CD4-positive, alpha-beta T cell treated with Interleukin-12 subunit alpha and Interleukin-12 subunit beta, for 1 hour (primary cell): ENCODE measurements at places on chromosomes 4 and X.

GRCh38 chr4:104815665-104816064 is 321.0 kb upstream of the CXXC4 start:
- DNase-seq, result no peak

- no peak for DNase-seq
Observed at GRCh38 chrX:119151051-119151380, 23.4 kb upstream of the KIAA1210 start.

GRCh38 chrX:21944136-21944615 is 3.7 kb downstream of the SMS start:
- no peak for DNase-seq

DNA sequence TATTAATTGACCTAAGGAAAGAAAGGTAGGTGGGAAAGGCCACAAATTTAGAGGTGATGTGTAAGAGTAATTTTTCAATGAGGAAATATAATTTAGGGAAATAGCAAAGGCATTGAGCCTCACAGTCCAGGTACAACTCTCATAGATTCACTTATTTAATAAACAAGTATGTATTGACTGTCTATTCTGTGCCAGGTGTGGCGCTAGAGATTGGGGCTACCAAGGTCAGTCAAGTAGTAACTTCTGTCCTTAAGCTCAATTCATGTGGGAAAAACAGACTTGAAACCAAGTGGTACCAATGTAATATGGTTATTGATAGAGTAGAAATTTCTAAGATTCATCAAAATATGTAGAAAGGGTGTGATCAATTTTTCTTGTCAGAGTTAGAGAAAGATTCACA is 257.5 kb downstream of the C4orf33 start:
- no peak for DNase-seq

- no peak for DNase-seq
Observed at GRCh38 chr4:13527981-13528820, 16.1 kb downstream of the NKX3-2 start.

DNA sequence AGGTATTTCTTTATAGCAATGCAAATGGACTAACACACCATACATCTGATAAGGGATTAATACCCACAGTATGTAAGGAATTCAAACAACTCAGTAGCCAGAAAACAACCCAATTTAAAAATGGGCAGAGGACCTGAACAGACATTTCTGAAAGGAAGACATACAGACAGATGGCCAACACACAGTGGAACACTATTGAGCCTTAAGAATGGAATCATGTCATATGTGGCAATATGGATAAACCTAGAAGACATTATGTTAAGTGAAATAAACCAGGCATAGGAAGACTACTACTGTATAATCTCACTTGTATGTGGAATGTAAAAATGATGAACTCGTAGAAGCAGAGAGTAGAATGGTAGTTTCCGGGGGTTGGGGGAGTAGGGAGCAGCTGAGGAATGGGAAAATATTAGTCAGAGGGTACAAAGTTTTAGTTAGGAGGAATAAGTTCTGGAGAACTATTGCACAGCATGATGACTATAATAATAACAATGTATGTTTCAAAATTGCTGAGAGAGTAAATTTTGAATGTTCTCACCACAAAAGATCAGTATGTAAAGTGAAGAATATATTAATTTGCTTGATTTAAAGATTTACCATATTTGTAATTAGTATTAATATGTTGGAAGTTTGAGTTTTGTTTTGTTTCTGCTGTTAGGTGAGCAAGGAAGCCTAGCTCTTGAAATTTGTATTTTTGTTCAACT is 25.2 kb downstream of the WDR44 start:
- no peak for DNase-seq

DNA sequence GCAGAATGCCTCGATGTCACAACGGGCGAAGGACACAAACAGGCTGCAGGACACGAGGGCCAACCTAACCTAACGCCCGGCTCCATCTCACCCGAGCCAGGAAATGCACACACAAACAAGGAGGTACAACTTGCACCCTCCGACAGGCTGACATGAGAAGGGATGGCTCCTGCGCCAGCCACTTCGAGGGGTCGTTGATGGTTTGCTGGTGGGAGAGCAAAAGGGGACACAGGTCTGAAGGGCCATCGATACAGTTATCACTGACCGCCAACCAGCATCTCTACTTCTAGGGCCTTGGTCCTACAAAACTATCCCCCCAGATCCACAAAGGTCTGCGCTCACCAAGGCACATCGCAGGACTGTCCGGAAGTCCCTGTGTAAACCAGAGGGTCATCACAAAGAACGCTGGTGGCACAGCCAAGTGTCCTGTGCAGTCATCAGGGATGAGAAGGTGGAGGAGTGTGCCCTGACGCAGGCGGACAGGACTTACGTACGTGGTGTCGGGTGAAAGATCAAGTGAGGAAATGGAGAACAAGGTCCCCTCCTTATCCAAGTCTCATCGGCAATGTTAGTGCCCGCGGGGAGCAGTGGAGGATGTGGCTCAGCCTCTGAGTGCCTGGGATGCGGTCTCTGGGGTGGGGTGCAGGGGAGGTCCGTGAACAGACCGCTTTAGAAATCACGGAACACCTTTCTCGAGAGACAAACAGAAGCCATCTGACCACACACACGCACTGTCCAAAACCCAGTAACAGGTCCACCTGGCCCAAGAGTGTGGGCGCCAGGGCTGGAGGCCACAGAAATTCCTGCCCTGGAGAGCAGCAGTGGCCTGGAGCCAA is 7.0 kb downstream of the MXD4 start:
- no peak for DNase-seq

- no peak for DNase-seq
Observed at GRCh38 chr4:52998413-52998812, 136.3 kb downstream of the RASL11B start.

DNA sequence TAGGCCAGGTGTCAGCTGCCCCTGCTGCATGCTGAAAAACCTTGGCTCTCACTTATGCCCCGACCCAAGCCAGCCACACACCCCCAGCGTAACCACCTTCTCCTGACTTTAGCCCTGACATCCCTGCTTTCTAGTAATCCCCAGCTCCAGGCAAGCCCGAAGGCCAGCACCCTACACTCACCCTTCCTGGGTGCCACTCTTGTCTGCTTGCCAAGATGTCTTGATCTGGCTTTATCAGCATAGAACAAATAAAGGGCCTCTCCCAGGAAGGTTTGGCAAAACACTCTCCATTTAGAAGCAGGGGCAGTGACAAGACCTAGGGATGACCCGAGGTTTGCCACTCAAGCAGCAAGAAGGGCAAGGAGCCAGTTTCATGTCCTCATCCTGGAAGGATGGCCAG is 6.8 kb upstream of the MAP9 start:
- DNase-seq, result no peak

DNA sequence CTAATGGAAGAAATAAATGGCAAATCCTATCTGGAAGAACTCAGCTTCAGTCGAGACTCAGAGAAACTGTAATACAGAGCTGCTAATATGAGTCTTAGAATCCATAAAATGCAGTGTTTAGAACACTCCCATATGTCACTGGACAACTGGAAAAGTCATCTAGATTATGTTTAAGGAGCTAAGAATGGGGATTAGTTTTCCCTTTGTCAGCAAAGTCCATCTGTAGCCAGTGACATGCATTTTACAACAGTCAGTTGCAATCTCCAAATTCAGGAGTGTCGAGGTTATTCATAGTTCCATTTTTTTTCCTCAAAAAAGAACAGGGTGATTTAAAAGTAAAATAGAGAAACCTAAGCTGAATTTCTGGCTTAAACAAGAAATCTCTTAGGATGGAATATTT is 516.6 kb upstream of the GALNT7 start:
- DNase-seq, result no peak

DNA sequence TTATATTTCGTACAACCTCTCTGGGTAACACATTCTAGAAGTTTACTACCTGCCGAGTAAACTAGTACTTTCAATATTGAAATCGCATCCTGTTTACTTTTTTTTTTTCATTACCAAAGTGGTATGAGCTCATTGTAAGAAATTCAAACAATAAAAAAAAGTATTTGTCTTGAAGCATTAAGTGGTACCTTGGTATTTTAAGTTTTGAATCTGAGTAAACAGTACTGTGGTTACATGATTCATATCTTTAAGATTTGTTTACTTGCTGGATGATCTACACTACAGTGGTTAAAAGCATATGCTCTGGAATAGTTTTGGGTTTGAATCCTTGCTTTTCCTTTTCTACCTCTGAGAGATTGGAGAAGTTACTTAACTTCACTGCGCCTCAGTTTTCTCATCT is 3.8 kb upstream of the MMGT1 start:
- no peak for DNase-seq

DNA sequence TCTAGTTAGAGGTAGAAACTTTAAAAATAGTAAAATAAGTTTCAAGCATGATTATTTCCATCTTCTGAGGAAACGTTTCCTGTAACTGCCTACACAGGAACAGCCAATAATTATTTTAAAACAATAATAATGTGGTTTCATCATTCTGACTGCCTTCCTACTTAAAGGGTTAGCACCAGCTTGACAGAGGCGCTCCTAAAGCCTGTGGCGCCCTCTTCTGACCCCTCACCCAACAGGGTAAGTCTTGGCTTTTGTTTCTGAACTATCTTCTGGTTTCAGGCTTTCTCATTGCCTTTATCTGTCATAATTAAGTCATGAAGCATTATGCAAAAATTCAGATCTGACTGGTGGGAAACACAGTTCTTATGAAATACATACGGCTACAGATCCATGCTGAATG is 96.7 kb downstream of the ITM2A start:
- peak; percentile 81 for DNase-seq
